ENCODE measurements at places on chromosomes 7 and 10.

DNA sequence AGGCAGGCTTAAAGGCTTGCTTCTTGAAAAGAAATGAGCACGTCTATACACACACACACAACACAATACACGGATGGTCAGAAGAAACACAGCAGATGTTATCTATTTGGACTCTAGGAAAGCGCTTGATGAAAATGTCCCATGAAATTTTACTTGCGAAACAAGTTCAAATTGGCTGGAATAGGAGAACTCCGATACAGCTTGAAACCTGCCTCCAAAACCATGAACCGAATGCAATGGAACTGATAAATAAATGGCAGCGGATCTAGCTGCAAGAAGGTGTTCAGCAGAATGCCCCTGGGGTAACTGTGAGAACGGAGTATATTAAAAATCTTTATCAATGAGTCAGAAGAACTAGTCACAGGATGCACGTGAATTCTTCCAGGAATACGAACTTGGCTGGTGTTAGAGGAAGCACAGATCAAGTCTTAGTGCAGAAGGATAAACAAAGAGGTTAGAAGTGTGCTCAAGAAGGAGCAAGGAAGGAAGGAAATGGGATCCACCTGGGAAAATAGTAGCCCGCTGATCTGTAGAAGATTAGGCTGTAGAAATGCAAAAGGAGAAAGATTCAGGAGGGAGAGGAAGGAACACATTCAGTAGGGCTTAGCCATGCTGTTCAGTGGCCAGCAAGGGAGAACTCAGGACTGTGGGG lies 142.0 kb upstream of the PRKCQ start:
- DNase-seq, result peak; percentile 63

DNA sequence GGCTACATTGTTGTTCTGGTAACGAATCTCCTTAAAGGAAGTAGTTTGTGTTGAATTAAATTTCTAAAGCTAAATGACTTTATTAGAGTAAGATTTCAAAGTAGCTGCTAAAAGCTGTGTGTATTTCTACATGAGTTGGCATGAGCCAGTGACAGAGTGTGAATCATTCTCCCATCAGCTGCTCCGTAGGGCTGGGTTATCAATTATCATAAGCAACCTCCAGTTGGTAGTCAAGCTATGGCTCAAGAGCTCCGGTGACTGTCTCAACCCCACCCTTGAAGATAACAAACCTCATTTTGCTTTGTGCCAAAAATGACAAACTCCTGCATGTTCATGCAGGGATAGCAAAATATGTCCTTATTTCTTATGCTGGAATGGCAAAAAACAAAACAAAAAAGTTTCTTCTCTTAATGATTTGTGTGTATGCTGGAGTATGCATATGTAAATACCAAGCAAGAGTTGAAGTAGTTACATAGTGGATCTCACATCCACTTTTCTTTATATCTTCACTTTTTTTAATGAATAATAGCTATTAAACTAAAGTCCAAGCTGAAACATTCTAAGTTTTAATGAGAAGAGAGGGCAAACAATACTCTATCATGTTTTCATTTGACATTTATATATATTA lies 249.4 kb downstream of the CACNA2D1 start:
- DNase-seq, result peak; percentile 13

- no peak for DNase-seq
Observed at GRCh38 chr10:103652599-103653281, 159.2 kb downstream of the NEURL1 start.

- no peak for DNase-seq
Observed at GRCh38 chr10:60958892-60959601, 15.1 kb upstream of the RHOBTB1 start.

DNA sequence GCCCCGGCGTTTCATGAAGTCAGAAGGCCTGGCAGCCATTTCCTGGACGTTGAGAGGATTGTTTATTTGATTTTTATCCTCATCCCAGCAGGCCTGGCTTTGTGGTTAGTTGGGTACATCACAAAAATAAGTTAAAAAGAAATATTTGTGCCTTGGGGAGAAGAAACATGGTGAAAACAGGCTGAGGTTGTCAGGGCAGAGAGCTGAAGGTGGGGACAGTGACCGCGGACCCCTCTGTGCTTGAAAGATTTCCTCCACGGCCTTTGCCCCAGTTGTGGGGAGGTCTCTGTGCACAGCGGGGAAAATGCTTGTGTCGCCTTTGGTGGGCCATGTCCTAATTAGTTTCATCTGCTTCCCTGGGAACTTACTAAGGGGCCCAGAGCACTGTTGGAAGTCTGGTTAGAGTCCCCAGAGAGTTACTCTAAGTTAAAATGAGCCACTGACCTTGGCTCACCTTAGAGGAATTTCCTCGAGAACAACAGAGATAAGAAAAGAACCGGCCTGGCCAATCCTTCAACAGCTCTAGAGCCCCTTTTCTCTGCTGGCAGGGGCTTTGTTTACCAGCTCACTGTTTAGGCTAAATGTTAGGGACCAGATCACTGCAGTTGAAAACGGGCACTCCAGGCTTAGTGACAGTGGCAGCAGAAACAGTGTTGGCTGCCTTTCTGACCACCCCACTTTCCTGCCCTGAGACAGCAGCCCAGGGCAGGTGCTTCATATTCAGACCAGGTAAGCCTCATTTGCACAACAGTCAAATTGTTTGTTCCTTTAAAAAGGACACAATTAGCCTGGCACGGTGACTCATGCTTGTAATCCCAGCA lies 37.9 kb downstream of the CRCP start:
- no peak for DNase-seq

DNA sequence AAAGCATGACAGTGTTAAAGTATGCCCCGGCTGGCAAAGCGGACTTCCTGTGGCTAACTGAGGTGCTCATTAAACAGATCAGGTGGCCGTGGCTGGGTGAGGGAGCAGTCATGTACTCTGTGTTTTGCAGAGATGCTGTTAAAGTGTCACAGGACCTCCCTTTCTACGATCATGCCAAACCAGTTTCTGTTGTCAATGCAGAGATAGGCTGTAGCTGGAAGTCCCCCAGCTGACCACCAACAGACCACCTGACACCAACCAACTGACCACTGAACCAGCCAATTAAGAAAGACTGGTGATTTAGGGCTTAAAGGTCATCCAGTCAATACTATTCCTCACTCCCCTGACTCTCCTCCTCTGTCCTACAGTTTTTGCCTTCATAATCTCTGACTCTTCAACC lies 431.1 kb upstream of the LRGUK start:
- no peak for DNase-seq

- no peak for DNase-seq
Observed at GRCh38 chr10:14385596-14386593, 55.2 kb upstream of the FRMD4A start.

DNA sequence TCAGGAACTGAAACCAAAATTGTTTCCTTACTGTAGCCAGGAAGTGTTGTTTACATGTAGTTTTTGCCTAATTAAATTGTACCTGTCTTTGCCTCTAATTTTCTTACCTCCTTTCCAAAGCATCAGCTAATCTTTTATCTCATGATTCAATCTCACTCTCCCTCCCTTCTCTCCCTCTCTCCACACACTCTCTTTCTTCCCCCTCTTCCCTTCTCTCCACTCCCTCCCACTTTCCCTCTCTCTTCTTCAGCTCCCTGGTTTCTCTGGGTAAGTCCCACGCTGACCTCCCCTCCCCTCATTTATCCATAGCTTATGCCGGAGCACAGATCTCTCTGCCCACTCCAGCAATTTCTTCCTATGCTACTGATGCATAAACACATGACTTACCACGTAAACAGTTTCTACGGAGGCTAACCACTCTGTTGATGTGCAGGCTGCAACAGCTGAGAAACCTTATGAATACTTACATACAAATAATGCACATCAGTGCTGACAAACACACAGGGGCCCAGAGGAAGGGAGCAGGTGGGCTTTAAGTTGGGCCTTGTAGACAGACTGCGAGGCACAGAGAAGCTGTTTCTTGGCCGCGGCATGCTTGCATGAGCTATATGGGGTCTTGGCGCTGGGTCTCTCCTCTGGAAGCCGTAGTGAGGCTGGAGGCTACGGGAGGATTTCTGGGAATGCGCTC lies 174.4 kb upstream of the PLXNA4 start:
- no peak for DNase-seq

DNA sequence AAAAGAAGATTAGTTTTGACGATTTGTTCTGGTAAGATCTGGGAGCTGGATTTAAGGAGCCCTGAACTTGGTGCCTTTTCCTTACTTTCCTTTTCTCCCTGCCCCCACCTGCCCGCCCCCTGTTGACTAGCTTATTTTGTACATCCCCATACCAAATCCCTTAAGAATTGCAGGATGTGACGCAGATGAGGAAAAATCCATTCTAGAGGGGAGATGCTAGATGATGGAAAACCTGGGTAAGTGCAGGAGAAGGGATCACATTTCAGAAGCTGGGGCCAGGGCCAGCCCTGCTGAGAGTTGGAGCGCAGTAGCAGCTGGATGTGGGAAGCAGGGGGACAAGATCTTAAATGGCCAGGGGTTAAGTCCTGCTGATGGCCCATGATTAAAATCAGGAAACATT lies 93.9 kb downstream of the CCDC3 start:
- DNase-seq, result no peak

DNA sequence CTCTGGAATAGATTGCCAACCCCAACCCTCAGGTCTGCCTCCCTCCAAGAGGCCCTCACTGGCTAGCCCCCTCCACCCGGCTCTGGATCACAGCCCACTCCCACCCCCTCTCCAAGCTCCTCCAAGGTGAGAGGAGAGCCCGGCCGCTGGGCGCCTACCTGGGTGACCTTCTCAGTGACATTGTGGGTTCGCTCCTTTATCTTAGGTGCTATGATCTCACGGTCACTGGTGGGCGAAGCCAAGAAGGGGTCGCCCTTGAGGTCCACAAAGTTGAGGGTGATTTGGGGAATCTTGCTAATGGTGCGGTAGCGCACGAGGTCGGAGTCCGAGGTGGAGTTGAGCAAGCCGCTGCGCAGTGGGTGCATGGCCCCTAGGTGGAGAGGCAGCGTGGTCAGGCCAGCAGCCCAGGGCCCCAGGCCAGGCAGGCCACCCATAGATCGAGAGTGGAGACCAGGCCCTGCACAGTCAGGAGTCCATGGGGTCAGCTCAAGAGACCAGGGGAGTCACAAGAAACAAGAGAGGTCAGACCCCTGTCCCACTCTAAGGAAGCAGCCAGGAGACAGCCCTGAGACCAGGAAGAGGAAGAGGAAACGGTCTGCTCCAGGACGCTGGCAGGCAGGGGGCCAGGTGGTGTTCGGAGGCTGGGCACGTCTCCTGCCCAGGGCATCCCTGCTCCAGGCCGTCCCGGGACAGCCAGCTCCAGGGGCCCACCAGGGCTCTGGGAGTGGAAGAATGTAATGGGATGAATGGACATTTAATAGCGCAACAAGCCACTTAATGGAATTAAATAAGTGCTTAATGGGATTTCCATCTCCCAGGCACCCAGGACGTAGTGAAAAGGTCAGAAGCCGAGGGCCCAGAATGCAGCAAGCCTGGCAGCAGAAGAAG lies 20.7 kb downstream of the KCNH2 start:
- DNase-seq, result no peak

- DNase-seq, result no peak
Observed at GRCh38 chr10:28685717-28686116, 8.4 kb downstream of the BAMBI start.

- peak; percentile 59 for DNase-seq
Observed at GRCh38 chr7:97064972-97065587, 40.4 kb upstream of the DLX5 start.

DNA sequence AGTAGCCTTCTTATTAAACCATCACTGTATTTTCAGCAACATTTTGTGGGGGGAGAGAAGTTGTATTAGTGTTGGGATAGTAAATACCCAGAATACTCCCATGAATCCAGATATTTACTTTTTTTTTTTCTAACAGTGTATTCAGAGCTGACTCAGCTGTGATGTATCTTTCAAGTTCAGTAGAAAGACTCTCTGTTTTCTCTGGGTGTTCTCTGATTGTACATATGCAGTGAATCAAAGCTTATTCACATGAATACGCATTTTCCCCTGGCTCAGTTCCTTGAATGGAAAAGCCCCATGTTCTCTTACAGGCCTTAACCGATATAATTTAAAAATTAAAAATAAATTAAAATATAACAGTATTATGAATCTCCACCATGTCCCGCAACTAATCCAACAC lies 1.3 kb downstream of the TFPI2 start:
- DNase-seq, result peak; percentile 45

- peak; percentile 56 for DNase-seq
Observed at GRCh38 chr7:139602143-139602722, 78.7 kb downstream of the CLEC2L start.

Measured in A549 (cell line).